ENCODE measurements at places on chromosomes 3 and 15.

DNA sequence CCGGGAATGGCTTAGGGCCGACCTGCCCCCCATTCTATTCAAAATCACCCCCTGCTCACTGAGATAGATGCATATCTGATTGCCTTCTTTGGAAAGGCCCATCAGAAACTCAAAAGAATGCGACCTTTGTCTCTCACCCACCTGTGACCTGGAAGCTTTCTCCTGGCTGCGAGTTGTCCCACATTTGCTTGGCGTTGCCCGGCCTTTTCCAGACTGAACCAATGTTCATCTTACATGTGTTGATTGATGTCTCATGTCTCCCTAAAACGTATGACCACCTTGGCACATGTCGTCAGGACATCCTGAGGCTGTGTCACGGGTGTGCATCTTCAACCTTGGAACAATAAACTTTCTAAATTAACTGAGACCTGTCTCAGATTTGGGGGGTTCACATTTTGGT lies 3.4 kb upstream of the MUC20 start:
- no peak for DNase-seq

DNA sequence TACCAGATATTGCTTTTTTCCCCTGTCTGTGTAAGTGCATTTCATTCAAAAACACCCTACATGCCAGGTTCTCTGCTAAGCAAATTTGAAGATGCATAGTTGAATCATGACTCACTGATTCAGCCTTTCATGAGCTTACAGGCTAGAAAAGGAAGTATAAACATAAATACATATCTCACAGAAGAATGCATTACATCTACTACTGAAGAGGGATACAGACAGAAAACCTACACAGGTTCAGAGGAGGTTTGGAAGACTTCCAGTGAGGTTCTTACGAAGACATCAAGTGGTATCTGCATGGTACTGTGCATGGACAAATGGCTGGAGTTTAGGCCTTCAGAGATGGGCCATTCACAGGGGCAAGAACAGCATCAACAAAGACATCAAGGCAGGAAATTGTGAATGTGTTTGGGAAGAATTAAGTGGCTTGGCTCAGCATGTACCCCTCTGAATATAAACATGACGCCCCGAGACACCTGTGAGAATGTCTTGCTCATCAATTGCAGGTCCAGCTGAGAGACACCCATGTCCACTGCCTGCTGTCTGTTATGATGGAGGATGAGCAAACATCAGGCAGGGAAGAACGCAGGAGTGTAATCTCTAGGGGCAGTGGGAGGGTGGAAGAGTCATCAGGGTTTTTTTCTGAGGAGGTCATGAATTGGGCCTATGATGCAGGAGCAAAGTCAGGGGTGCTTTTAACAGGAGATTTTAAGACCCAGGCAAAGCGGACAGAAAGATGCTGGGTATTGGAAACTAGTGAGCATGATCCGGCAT lies 105.1 kb upstream of the GALNT15 start:
- DNase-seq = no peak

GRCh38 chr3:48069339-48069738 lies 53.1 kb upstream of the MAP4 start:
- no peak for DNase-seq

GRCh38 chr15:60590935-60591495 lies 112.1 kb upstream of the ICE2 start:
- DNase-seq = peak; percentile 38

- no peak for DNase-seq
Observed at GRCh38 chr3:4938281-4938982, 40.8 kb upstream of the BHLHE40 start.

DNA sequence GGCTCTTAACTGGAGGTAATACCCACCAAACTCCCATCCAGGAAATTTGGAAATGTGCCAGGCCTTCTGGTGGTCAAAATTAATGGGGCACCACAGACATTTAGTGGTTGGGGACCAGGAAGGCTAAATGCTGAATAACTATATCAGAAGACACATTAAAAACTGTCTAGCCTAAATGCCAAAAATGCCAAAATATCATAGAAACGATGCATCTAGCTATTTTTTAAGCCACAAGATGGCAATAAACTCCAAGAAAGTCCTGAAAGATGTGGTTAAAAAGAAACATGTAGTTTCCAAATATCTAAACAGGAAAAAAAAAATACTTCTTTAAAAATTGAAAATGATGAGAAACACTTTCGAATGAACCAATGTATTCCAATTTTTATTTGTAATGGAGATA lies 19.9 kb downstream of the CCDC14 start:
- no peak for DNase-seq

GRCh38 chr15:101773496-101774100 lies 29.7 kb upstream of the OR4F6 start:
- DNase-seq = no peak

- DNase-seq = no peak
Observed at GRCh38 chr3:84836961-84837360, 121.8 kb upstream of the CADM2 start.

DNA sequence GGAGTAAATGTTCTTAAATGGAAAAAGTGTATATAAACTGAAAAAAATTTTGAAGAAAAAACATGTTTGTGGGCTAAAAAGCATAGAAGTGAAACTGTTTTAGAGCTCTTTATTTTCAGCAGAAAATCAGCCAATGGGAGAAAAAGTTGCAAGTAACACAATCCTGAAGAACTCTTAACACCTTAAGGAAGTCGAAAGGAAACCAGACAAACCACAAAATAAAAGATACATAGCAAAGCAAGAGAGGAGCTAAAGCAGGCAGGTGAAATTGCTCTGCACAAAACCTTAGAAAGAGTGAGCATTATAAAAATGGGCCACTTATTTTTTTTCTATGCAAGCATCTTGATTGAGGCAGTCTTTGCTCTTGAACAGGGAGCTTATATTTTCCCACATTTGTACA lies 300.5 kb downstream of the RAP2B start:
- DNase-seq = no peak

DNA sequence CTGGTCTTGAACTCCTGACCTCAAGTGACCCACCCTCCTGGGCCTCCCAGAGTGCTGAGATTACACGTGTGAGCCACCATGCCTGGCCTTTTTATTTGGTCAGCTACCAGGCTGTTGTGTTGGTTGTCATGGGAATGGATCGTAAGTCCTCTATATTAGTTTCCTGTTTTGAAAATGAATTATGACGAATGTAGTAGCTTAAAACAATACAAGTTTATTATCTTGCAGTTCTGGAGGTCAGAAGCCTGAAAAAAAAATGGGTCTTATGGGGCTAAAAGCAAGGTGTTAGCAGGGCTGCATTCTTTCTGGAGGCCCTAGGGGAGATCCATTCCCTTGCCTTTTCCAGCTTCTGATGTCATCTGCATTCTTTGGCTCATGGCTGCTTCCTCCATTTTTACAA lies 25.1 kb upstream of the HERC1 start:
- DNase-seq = no peak

DNA sequence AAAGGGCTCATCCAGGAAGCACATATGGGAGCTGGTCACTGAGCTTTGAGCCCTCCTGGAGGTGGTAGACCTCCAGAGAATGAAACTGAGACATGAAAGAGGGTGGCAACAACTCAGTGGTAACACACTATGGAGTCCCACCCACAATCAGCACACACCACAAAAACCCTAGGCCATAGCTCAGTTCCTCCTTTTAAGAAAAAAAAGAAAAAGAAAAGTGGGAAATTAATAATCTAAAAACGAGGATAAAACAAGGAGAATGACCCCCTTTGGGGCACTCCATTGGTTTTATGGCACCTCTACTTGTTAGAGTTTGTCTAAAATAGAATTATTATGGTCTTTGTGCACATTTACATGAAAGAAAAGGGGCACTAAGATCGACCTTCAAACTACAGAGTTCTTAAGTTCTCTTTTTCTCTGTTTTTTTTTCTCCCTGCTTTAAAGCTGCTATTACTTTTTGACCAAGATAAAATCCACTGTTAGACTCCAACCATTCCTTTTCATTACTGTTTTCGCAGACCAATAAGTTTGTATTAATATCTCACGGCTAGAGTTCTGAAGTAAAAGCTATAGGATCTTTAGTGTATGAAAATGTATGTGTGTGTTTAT lies 40.2 kb upstream of the ZBTB20 start:
- DNase-seq = no peak

GRCh38 chr15:60905587-60905986 lies 323.5 kb downstream of the RORA start:
- peak; percentile 29 for DNase-seq

DNA sequence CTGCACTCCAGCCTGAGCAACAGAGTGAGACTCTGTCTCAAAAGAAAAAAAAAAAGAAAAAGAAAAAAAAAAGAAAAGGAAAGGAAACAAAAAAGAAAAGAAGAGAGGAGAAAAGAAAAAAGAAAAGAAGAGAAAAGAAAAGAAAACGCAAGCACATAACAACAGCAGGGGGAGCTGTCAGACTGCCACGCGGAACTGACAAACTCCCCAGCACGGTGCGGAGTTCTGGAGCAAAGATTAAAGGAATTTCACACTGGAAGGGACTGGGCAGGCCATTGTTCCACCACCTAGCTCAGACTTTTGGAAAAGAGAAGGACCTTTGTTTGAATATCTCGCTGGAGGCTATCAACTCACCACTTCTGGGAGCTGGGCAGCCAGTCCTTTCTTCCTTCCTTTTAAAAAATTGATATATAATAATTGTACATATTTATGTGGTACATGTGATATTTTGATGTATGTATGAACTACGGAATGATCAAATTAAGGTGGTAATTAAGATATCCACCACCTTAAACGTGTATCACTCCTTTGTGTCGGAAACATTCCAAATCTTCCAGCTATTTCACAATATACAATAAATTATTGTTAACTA lies 40.5 kb downstream of the DPPA2 start:
- DNase-seq = no peak

GRCh38 chr3:194165271-194166018 lies 29.5 kb downstream of the HES1 start:
- no peak for DNase-seq

- no peak for DNase-seq
Observed at GRCh38 chr3:27606537-27606936, 115.6 kb downstream of the EOMES start.

Data from T-helper 9 cell (primary cell).